Kidney epithelial cell (primary cell): ENCODE measurements at places on chromosomes 6 and 20. TPM values are rescaled to one million over a fixed set of nuclear protein-coding genes. Genes with fewer than 3 reads are reported as not detected.

The PDRG1 gene
- total RNA-seq = 18.0 and 18.4 TPM in 2 replicates

GRCh38 chr20:51497542-51498467 lies 44.7 kb downstream of the NFATC2 start:
- DNase-seq = no peak

DNA sequence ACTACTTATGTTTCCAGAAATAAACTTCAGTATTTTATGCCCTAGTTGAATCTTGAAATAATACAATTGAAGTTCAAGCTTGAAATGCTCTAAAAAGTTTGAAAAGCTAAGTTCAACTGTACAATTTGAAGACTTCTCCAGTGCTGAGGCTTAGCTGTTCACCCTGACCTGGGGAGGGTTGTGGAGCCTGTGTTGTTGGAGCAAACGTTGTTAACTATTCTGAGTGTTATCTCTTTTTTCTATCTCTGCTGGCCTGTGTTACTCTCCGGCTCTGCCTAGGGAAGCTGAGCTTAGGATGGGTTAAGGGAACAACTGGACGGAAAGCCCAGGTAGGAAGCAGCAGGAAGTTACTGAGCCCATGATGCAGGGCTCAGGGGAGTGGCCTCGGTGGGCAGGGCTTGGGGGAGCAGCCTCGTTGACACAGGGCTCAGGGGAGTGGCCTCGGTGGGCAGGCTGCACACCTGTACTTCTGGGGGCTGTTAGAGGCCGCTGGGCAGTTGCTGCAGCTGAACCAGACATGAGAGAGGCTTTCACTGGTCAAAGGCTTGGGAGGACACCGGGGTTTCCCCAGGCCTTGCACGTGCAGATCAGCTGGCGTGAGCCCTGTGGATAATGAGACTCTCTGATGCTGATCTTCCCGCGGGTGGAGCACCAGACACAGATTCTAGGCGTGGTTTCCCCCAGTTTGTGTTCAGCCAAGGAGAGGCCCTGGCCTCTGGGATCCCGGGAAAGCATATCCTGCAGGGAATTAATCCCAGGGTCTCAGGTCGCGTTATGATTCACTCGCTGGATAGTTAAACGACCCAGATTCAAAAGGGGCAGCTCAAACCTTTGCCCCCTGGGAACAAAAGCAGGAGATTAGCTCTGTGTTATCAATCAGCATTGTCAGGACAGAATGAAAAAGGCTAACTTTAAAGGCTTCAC lies 58.9 kb downstream of the ERMARD start:
- DNase-seq = no peak

The PSMF1 gene
- total RNA-seq = 227 and 323 TPM in 2 replicates

The PTCRA gene
- total RNA-seq = not detected in 2 replicates

The GINS1 gene
- total RNA-seq = 6.6 and 7.7 TPM in 2 replicates

GRCh38 chr20:46117704-46118467 lies at the start of gene CD40:
Gene CD40 (plus strand): TSS chr20:46118314. CDS start chr20:46118344, 30 bp downstream.
- peak; percentile 79 for DNase-seq

DNA sequence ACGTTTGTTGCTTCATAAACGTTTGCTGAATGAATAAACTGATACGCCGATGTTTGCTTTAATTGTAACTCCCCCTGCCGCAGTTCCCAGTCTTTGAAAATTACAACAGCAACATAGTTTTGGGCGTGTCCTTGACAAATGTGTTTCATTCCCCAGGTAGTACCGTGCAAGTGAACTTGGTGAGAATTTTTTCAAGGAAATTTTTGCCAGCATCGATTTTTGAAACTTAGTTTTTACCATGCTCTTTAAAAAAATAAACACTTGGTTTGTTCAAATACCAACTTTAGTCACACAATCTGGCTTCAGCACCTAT lies 60.1 kb downstream of the FAM217A start:
- no peak for DNase-seq

The NRN1 gene
- total RNA-seq = 0.34 and 3.1 TPM in 2 replicates
